ENCODE measurements at places on chromosomes 5 and 9.

- DNase-seq = no peak
These were observed 297.9 kb downstream of the SLIT3 start for GRCh38 chr5:169002953-169003555.

DNA sequence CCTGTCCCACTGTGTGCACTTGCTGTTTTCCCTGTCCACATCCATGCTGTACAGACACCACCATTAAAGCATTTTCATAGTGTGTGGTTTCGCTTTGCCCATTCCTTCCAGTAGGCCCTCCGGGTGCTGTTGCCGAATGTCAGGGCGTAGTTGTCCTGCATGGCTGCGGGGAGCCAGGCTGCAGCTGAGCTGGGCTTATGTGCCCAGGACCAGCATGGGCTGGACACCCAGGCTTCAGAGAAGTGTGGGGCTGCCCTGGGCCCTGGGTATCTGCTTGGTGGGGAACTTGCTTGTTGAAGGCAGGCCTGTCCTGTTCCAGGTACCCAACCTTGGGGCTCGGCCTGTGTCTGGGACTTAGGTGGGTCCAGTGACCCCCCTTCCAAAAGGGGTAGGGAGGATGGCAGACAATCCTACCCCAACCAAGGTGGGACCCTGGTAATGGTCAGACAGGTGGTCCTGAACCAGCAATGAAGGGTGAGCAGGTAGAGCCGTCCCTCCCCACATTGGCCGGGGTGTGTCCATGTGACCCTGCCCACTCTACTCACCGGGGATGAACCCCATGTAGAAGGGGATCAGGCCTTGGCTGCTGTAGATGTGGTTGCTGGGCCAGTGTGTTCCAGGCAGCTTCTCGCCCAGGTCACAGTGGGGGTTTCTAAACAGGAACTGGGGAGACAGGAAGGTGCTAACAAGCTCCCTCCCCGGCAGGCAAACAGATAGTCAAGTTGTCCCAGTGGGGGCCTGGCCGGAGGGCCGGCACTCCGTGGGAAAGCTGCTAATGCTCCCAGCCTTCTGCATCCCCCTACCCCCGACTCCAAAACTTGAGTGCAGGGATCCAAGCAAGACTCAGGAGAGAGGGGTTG, 2.8 kb downstream of the TUBB4B start:
- no peak for DNase-seq

- DNase-seq = no peak
These were observed 75.2 kb upstream of the NFIB start for GRCh38 chr9:14389146-14389545.

DNA sequence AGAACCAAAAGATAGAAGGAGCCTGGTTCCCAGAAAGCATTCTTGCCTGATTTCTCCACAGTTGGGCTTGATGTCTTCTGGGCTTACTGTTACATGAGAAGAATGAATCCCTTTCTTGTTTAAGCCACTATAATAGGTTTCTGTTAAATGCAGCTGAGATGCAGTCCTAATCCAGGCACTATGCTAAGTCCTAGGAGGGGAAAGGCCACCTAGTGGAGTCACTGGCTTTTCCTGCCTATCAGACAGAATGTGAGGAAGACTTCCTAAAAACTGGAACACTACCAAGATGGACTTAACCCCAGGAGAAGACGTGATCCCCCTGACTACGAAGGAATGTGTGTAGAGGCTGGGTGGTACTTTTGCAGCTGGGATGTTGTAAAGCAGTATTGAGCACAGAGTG, 34.3 kb upstream of the FSD1L start:
- no peak for DNase-seq

- no peak for DNase-seq
These were observed 1.6 kb downstream of the FER start for GRCh38 chr5:108749128-108749861.
